ENCODE measurements at places on chromosomes 16 and 17.
A peak's percentile ranks its signal among the peaks of the same experiment; 100 is the strongest.

GRCh38 chr17:71592431-71592830, 528.4 kb upstream of the SOX9 start:
- no peak for DNase-seq

DNA sequence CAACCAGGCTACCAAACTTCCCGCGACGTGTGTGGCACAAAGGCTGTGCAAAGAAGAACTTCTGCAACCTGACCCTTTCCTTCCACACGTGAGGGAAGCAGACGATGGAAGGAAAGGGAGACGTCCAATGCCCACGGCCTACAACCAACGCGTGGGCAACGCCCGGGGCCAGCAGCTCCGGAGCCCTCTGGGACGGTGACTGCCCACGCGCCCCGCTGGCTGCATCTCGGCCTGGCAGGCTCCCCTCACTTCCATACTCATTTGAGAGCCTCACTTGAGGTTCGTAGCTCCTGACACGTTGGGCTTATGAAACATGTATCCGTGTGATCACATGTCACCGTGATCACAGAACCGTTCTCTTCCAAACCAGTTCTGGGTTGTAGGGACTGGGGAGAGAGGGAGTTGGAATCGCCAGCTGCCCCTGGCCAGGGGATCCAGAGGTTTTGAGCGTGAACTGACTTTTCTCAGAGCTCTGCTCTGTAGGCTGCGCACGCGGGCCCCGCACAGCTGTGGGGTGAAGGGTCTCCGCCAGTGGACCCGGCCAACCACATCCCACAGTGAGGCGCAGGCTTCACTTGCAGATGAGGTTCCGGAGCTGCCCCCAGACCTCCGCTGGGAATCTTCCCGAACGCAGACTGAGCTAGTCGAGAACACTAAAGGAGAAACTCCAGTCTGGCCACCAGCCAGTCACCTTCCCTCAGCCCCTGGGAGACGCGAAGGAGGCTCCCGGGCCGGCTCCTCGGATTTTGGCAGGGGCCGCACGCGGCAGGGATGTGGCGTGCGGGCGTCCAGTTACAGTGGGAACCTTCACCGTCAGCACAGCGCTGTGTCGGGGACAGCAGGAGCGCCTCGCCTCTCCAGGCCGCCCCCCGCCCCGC, 1.0 kb downstream of the LMF1 start:
- DNase-seq = no peak

GRCh38 chr16:296276-296675, 13.3 kb downstream of the PDIA2 start:
- no peak for DNase-seq

- DNase-seq = no peak
These were observed 4.9 kb downstream of the MYLK3 start for GRCh38 chr16:46743232-46743719.

DNA sequence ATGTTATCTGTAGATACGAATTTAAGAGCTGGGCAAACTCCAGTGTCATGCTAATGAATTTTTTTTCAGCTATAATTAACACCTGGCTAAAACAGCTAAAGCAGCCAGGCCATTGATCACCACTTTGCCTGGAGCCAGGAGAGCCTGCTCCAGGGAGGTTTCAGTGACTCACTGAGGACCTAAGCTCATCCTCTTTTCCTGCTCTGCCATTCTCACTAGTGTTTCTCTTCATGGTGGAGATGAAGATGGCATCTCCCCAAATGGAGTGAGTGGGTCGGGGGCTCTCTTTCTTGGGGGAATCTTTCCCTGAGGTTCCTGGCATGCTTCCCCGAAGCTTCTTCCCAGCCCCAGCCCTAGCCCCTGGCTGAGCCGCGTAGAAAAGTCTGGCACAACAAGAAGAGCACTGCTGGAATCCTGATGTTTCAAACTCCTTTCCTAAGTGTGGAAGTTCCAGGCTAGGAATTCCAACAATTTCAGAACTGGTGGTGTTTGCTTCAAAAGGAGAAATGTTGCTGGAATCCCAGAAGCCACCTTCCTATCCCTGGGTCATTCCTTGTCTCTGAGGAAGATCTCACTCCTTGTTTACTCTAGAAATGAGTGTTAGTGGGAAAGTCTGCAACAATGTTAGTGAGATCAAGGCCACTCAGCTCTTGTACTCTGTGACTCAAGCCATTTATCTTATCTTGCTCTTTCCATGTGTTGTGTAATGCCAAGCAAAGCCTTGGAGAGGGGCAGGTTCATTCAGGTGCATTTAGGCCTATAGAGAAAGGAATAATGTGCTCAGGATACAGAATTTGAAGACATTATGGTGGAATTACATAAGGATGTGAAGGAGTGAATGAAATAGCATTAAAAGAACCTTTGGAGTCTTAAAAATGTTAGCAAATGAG, 26.0 kb upstream of the B4GALNT2 start:
- DNase-seq = no peak

DNA sequence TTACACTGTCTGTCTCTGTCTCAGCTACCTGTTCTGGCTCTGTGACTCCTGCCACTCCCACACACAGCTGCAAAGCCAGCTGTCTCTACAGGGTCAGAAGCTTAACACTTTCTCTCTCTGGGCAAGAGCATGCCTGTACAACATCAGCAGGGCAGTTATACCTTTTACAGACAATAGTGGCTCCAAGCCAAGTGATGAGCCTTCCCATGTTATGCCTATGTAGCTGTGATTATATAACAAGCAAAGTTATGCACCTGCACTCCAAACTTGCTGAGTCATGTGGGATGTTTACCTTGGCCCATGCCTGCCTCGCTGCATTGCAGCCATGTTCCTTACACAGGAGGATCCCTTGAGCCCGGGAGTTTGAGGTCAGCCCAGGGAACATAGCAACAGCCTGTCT, 31.8 kb upstream of the APPBP2 start:
- DNase-seq = peak; percentile 3

DNA sequence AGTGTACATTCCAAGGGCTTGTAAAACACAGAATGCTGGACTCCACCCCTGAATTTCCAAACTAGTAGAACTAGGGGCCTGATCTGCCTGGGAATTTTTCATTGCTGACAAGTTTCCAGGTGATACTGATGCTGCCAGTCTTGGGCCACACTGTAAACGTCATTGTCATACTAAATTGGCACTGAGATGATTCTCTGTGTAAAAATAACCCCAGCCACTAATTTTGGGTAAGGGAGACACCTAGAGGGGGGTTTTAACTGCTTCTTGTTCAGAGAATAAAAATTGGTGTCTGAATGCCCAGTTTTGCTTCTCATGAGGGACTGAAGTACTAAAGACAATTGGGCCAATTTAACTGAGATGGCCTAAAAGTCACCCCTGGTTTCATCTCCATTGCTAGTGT, 5.0 kb upstream of the CDH13 start:
- DNase-seq = peak; percentile 15
